ENCODE measurements at places on chromosomes 3 and 15. TPM values are rescaled to one million over a fixed set of nuclear protein-coding genes. Genes with fewer than 3 reads are reported as not detected.

IL17RB gene
- not detected for total RNA-seq

CCDC191 gene
- 8.6 TPM for total RNA-seq

GRCh38 chr3:47007482-47008233 lies 28.2 kb downstream of the NBEAL2 start:
- H3K4me1 ChIP-seq = peaks cover 14% of the 10 kb centered on the region
- H3K27me3 ChIP-seq = no peaks in the 10 kb centered on the region
- peaks cover 35% of the 10 kb centered on the region for H3K36me3 ChIP-seq
- H3K4me3 ChIP-seq = no peak overlapping the region
- DNase-seq = no peak

GOLGA6B gene
- not detected for total RNA-seq

DNA sequence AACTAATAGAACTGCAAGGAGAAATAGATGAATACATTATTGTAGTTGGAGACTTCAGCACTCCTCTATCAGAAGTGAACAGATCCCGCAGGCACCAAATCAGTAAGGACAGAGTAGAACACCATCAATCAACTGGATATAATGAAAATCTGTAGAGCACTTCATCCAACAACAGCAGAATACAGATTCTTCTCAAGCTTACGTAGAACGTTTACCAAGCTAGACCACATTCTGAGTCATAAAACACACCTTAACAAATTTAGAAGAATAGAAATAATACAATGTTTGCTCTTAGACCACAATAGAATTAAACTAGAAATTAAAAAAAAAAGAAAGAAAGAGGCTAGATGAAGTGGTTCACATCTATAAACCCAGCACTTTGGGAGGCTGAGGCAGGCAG lies 70.7 kb upstream of the NEDD4 start:
- no peaks in the 10 kb centered on the region for H3K4me1 ChIP-seq
- no peaks in the 10 kb centered on the region for H3K27me3 ChIP-seq
- H3K4me3 ChIP-seq = no peak overlapping the region
- no peak for DNase-seq
- no peaks in the 10 kb centered on the region for H3K36me3 ChIP-seq
- H3K27ac ChIP-seq = no peak overlapping the region

NLGN1 gene
- total RNA-seq = 4.7 TPM
